ENCODE measurements at places on chromosomes 12 and 14. TPM values are rescaled to one million over a fixed set of nuclear protein-coding genes. Genes with fewer than 3 reads are reported as not detected.

- DNase-seq = no peak
These were observed 30.3 kb upstream of the FOXN3 start for GRCh38 chr14:89447182-89447944.

DNA sequence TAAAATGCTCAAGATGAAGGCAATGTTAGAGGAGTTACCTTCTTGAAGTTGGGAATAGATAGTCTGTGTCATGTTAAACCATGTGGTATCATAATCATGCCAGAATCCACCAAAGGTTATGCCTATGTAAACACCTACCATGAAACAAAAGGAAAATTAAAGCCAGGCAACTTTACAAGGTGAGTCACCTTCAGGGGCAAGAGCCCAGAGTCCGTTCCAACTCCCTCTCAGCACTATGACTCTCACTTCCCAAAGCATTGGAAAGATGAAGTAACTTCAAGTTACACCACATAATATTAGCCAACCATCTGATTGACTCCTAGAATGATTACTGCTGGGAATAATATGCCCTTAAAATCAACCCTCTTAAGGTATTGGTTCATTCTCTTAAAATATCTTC lies 38.5 kb downstream of the CATSPERB start:
- no peak for DNase-seq

DNA sequence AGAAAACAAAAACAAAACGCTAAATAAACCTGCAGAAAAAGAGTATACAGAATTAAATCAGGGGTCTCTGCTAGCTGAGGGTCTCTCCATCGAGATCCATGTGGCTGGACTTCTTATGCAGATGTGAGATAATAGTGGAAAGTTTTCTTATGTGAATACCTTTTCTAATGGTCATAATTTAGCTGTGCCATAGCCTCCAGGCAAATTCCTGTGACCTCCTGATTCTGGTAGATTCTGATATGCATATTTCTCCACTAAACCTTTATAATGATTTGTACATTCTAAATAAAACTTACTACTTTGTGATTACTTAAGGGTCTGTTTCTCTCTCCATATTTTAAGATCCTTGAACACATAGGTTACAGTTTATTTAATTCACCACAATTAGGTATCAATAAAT lies 1002.6 kb downstream of the GALC start:
- no peak for DNase-seq

GRCh38 chr14:55583942-55584468 lies 4.0 kb downstream of the KTN1 start:
- no peak for DNase-seq

DNA sequence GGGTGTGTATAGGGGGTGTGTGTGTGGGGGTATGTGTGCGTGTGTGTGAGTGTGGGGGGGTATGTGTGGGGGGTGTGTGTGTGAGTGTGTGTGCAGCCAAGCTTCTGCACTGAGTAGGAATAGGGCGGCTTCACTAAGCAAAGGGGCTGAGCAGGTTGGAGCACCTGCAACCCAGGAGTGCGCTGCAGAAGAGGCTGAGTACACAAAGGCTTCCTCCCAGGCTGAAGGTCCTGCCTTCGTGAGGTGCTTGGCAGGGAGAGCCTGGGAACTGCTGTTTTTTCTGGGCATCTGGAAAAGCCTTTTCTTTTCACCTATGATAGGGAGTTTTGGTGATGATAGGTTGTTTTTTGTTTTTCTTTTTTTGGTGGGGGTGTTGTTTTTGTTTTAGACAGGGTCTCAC lies 6.0 kb upstream of the NUDT14 start:
- DNase-seq = no peak

DNA sequence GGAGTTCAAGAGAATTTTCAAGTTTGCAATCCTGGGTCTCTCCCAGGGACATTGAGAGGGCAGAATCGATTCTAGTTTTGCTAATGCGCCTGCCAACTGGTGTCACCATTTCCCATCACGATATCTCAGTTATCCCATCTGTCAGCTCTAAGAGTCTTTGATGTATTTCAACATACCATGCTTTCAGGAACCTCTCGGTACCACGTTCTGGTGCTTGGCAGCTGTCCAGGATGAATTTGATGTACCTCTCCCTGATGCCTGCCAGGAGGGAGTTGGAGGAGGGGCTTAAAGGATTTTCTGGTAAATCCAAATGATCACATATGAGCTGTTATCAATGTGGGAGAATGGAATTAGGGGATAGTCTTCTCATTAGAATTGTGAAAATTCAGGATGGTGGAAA lies 332.5 kb downstream of the RGS6 start:
- no peak for DNase-seq

DNA sequence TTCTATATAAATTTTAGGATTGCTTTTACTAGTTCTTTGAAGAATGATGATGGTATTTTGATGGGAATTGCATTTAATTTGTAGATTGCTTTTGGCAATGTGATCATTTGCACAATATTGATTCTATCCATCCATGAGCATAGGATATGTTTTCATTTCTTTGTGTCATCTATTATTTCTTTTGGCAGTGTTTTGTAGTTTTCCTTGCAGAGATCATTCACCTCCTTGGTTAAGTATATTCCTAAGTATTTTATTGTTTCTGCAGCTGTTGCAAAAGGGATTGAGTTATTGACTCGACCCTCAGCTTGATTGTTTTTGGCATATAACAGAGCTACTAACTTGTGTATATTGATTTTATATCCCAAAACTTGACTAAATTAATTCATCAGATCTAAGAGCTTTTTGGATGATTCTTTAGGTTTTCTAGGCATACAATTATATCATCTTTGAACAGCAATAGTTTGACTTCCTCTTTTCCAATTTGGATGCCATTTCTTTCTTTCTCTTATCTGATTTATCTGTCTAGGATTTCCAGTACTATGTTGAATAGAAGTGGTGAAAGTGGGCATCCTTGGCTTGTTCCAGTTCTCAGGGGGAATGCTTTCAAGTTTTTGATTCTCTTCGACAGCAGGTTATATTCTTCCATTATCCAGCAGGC lies 668.1 kb downstream of the SLC16A7 start:
- DNase-seq = no peak

The MAGOHB gene
- 19.7 TPM for total RNA-seq

The PLEKHG7 gene
- 1.6 TPM for total RNA-seq

The TAMALIN gene
- 85.5 TPM for total RNA-seq

Data from lower lobe of right lung (tissue), 2 donors.